ENCODE measurements at places on chromosomes 3 and 15. TPM values are rescaled to one million over a fixed set of nuclear protein-coding genes. Genes with fewer than 3 reads are reported as not detected.

The DAPK2 gene
- 23.6 TPM for total RNA-seq

The SHC4 gene
- 1.3 TPM for total RNA-seq

The SEMA5B gene
- total RNA-seq: 0.33 TPM

The DUOXA2 gene
- not detected for total RNA-seq

GRCh38 chr3:46462111-46462510 is 2.6 kb downstream of the LTF start:
- no peak for DNase-seq

DNA sequence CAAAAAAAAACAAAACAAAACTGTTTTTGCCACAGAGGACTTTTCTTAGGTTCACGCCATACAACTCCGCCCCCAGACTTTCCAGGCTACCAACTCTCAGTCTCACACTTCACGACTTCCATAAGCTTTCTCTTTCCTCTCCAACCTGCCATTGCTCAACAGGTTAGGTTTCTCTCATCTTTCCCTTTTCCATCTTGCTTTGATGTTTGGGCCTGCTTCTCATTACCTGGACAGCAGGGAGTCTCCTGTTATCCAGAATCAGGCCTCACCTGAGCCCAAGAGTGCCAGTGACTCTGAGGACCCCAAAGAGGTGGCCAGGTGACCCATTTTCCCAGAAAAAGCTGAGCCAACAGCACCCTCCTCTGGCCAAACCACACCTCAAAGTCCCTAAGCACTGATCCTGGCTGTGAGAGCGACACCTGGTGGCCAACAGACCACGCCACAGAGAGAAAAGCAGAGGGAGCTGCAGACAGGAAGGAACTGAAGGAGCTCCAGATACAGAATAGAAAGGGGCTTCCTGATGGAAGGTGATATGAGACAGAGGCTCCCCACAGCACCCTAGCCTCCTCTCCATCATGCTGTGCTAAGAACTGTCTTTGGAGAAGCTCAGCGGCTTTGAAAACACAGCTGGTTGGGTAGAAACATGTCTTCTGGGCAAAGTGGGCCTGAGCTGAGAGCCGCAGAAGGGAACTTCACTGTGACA is 4.0 kb downstream of the CCDC51 start:
- peak; percentile 83 for DNase-seq

GRCh38 chr15:39426552-39427532 is 154.0 kb upstream of the THBS1 start:
- DNase-seq: no peak

GRCh38 chr15:98649472-98650416 is 1.4 kb downstream of the IGF1R start:
- no peak for DNase-seq

- DNase-seq: no peak
Observed at GRCh38 chr3:44659434-44659833, 10.9 kb downstream of the ZNF35 start.

DNA sequence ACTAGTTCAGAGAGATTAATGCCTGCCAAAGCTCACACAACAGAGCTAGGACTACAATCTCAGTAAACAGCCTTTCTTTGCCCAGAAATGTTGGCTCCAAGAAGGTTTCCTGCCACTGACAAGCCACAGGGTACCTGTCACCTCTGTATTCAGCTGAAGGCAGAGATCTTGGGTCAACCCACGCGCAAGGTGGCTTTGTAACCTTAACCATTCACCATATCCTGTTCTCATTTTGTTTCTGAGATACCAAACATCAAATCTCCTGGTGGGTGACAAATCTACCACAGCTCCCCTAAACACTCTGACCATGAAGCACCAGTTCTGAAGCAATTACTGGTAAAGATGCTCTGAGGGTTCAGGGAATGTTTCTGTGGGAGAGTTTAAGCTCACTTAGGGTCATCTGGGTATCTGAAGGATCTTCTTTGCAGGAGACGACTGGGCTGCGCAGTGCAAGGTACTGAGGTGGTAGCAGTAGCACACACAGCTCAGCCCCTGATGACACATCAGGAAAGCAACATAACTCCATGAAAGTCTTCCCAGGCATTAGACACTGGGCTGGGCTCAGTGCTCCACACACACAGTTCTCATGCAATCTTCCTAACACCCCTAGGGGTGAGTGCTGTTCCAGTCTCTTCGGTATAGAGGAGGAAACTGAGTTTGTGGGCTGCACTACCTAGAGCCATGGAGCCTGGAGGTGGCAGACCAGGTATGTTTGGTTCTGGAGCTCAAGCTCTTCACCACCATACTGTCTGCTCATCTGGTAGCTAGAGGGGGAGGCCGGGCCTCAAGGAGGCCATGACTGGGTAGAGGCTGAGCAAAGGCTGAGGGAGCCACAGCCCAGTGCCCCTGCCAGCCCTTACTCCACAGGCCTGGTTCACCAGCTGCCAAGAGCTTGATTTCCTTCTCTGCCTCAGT is 7.7 kb downstream of the CXCR6 start:
- no peak for DNase-seq

- no peak for DNase-seq
Observed at GRCh38 chr3:140570602-140571001, 107.3 kb upstream of the TRIM42 start.

- DNase-seq: no peak
Observed at GRCh38 chr3:119524931-119525662, 26.8 kb downstream of the TIMMDC1 start.

DNA sequence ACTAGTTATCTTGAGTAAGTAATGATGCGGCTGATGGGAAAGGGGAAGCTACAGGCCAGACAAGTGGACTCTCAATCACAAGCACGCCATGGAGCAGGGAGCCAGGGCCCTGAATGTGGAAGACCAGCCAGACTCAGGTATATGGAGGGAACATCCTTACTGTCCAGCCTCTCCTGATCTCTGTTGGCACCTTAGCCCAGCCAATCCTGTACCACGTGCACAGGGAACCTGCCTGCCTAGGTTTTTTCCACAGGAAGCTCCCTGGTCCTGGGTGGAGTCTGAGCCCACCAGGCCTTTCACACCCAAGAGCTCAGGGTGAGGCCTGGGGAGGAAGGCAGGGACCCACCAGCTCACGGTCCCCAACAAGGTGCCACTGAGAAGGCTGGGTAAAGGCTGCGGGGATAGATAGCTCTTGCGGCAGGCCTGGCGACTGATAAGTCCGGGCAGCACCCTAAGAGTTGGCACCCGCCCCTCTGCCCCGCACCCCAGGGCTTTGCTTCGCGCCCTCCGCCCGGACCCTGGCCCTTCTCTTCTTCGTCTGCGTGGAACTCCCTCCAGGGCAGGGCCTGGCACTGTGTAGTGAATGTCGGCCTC is 933 bp upstream of the APEH start:
- DNase-seq: no peak

DNA sequence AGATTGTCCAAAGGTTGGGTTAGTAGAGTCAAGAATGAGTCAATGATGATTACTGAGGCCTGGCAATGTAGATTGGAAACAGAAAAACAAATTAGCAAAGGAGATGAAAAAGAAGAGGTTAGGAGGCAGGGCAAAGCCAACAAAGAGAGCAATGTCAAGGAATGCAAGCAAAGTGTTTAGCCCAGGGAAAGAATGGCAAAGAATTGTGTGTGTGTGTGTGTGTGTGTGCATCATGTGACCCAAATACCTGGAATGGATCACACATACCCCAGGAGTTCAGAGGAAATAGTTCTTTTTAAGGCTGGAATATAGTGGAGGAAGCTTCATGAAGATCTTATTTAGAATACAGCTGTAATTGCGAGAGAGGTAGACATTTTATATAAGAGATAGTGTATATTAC is 831.7 kb upstream of the ARPP21 start:
- DNase-seq: no peak

DNA sequence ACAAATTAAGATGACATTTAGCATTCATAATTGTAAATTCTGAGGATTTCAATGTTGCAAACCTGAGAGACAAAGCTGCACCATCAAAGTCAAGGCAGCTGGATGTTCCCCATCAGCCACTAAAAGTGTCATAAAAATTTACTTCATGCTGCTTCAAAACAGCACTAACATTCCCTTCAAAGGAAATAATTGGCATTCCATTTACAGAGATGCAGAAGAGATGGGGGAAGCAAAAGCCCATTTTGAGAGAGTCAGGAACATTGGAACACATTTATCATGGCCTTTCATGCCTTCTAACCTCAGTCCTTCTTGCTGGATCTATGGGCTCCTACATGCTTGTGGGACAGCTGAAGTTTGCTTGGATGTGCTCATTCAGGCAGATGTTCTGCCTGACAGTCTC is 6.4 kb upstream of the TMEM158 start:
- DNase-seq: no peak

DNA sequence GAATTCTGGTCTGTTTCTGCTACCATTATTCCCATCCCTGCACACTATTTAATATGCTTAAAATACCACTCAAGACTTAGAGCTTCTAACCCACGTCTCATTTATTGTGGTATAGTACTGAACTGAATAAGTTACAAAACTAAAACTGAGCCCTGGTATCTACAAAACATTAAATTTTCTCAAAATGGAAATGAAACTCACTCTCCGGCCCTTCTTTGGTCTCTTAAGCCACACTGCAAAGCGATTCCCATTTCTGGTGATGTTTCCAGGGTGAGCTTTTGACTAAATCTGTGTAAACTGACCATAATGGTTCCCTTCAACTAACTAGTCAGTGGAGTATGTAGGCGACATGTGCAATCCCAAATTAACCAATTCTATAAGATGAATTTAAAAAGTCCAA is 18.6 kb downstream of the KPNA4 start:
- no peak for DNase-seq

All from breast epithelium (tissue), 4 donors.